Testis (tissue), 5 donors: ENCODE measurements at places on chromosomes 5 and 9. TPM values are rescaled to one million over a fixed set of nuclear protein-coding genes. Genes with fewer than 3 reads are reported as not detected.

The KLHL3 gene
- total RNA-seq = 35.0 TPM

The SYNPO gene
- 49.1 TPM for total RNA-seq

The ERAP2 gene
- 4.0 TPM for total RNA-seq

The PCA3 gene
- total RNA-seq = 0.37 TPM

The GMCL2 gene
- total RNA-seq = 9.8 TPM

The OTULIN gene
- total RNA-seq = 33.8 TPM

The DAB2 gene
- total RNA-seq = 56.2 TPM

The SLC25A48 gene
- 1.4 TPM for total RNA-seq

The NTNG2 gene
- 23.7 TPM for total RNA-seq
